Hair follicle dermal papilla cell (primary cell): ENCODE measurements at places on chromosomes 7 and 10. TPM values are rescaled to one million over a fixed set of nuclear protein-coding genes. Genes with fewer than 3 reads are reported as not detected.

Gene GNG11
- 19.0 and 21.4 TPM in 2 replicates for total RNA-seq

Gene AFAP1L2
- total RNA-seq: 0.49 and 1.8 TPM in 2 replicates

Gene LAMB1
- 431 and 535 TPM in 2 replicates for total RNA-seq

Gene CCDC172
- not detected in 2 replicates for total RNA-seq

Gene ZWINT
- total RNA-seq: 3.6 and 4.4 TPM in 2 replicates

Gene ZNF107
- 1.9 and 2.1 TPM in 2 replicates for total RNA-seq

Gene AEBP1
- total RNA-seq: 272 and 309 TPM in 2 replicates

Gene MYL7
- not detected in 2 replicates for total RNA-seq

Gene SPDYE9
- not detected in 2 replicates for total RNA-seq

Gene CPXM2
- 16.8 and 30.5 TPM in 2 replicates for total RNA-seq

Gene UTF1
- total RNA-seq: not detected in 2 replicates

Gene GPR37
- total RNA-seq: 0.73 and 1.5 TPM in 2 replicates

Gene MYPN
- total RNA-seq: 0.81 and 1.1 TPM in 2 replicates

Gene CLRN3
- total RNA-seq: not detected in 2 replicates

Gene GPER1
- 4.2 and 6.0 TPM in 2 replicates for total RNA-seq
